ENCODE measurements at places on chromosomes 11 and 22.

DNA sequence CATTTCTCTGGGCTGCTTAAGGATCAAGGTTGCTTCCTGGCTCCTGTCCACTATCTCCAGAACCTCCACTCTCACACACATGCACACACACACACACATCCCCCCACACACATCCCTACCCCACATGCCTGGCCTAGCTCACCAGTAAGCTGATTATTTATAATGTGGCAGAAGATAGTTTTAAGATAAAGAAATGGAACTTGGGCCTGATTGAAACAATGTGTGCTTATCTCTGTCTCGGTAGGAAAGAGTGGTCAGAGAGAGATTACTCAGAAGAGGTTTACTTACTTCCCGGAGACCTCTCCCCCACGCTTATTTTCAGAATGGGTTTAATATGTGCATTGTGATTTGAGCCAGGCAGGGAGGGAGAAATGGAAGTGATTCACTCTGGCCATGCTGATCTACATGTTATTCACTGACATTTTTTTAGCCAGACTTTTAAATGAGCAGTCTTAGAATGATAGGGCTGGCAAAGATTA, 422.4 kb downstream of the TENM4 start:
- DNase-seq, result no peak

GRCh38 chr11:33160136-33160535, 1.1 kb downstream of the CSTF3 start:
- DNase-seq, result no peak

- DNase-seq, result peak; percentile 48
Measured at GRCh38 chr11:65503949-65504673, 5.3 kb downstream of the MALAT1 start.

GRCh38 chr11:118438314-118438931, 2.1 kb downstream of the KMT2A start:
- DNase-seq, result peak; percentile 27

- DNase-seq, result no peak
Measured at GRCh38 chr22:19755722-19756287, 4.8 kb upstream of the TBX1 start.

DNA sequence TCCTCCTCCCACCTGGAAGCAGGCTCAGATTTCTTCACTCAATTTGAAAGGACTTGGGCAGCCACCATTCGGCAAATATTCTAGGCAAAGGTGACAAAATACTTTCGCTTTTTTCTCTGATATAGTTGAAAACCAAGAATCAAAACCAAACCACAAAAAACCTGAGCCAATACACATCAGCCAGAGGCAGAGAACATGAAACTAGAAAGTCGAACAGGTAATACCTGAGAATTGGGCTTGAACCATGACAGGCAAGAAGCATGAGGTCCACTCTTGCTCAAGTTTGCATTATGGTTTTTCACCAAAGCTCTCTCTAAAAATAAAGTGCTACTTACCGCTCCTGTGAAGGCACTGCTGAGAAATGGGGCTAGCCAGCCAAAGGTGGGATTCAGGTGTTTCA, 26.2 kb upstream of the LDLRAD3 start:
- DNase-seq, result no peak

Data from NCI-H446 treated with DMSO at 0.1 percent for 48 hours (cell line).